ENCODE measurements at places on chromosomes 12 and 14. TPM values are rescaled to one million over a fixed set of nuclear protein-coding genes. Genes with fewer than 3 reads are reported as not detected.

DNA sequence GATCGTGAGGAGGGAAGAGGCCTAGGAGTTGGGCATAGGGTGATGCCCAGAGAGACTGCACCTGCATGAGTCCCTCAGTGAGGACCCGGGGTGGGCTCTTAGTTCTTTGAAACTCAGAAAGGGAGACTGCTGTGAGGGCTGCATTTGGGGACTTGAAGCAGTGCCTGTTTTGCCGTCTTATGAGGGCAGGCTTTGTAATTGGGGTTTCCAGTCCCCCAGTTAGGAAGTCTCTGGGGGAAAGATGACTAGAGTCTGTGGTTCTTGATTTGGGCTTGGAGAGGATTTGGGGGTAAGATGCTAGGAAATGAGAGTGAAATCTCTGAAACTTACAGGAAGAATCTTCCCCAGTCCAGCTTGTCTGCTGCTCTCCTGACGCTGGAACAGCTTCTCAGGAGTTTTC, 99.6 kb downstream of the ARF6 start:
- DNase-seq: no peak

GRCh38 chr14:88961214-88961613, 136.8 kb downstream of the TTC8 start:
- DNase-seq: no peak

DNA sequence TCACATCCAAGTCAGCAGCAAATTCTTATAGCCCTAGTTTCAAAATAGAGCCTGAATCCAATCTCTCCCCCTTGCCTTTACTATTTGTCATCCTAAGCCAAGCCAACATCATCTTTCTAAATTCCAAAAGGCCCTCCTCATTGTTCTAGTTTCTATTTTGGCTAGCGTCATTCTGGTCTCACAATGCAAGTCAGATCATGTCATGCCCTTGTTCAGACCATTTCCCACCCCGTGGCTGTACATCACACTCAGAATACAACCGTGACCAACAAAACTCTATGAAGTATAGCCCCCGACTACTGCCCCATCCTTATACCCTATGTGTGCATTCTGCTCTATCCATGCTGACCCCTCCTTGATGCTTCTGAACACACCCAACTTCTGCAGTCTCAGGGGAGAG, 12.3 kb upstream of the GNG2 start:
- no peak for DNase-seq

The MANSC4 gene
- total RNA-seq: not detected

DNA sequence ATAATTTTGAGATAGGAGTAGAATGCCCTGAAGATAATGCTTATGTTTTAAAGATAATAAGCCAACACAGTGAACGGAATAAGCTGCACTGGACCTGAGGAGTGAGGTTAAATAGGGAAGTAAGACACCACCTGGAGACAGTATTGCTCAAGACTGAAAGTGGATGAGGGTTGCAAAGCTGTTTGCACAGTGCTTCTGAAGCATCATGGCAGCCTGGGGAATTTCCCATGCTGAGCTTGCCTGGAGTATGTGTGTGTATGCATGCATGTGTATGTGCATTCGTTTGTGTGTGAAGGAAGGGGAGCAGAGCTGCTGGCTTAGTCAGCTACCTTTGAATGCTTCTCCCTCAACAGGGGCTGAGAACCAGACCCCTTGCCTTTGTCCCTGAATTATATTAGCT, 35.8 kb downstream of the BHLHE41 start:
- DNase-seq: no peak

The PTPRO gene
- total RNA-seq: 1.1 TPM

- no peak for DNase-seq
Observed at GRCh38 chr14:80315681-80316080, 104.4 kb upstream of the DIO2 start.

The GZMB gene
- total RNA-seq: 1.5 TPM

GRCh38 chr12:118061873-118062843, 1.2 kb upstream of the WSB2 start:
- peak; percentile 78 for DNase-seq

The CLEC4C gene
- total RNA-seq: not detected

DNA sequence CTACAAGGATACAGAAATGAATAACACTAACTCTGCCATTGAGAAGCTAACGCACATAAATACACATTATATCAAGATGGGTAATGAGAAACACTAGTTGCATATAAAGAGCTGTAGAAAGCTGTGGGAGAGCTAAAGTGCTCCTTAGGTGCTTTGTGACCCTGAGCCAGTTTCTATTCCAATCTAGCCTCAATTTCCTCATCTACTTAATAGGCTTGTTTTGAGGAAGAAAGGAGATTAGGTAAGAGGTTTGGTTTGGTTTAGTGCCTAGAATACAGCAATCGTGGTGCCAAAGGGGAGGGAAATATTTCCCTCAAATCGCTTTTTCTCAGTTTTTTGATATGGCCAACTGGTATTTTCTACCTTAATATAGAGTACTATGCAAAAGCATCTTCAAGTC, 994 bp downstream of the SRP54 start:
- DNase-seq: no peak

DNA sequence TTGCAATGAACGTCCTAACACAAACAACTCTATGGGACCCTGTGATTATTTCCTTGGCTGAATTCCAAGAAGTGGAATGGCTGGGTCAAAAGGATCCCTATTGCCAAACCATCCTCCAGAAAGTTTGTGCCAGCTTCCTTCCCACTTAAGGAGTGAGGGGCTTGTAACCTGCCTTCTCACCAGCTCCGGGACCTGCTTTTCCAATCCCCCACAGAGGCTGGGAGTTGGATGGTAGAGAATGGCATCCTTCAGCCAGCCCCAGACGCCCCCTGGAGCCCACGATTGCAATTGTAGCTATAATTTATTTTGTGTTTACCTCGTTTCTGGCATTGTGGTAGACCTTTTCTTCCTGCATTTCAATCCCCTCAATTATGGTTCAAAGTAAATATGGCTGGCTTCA, 9.7 kb upstream of the ZDHHC22 start:
- peak; percentile 17 for DNase-seq

The CD163 gene
- total RNA-seq: 230 TPM

The ADAM21 gene
- total RNA-seq: not detected

DNA sequence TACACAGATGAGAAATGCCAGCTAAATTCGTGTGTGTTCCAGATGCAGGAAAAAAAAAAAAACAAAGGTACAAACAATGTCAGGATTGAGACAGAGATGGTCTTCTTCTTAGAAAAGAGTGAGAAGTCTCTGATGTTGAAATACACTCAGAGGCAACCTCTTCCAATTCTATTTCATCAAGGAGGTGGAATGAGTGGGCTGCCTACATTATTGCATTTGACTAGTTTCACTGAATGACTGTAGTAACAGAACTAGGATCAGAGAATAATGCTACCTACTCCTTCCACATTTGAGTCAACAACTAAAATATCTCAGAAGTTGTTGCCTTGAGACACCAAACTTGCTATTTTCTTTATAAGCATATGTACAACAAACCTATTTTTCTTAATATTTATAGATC, 1332.2 kb upstream of the FLRT2 start:
- DNase-seq: no peak

DNA sequence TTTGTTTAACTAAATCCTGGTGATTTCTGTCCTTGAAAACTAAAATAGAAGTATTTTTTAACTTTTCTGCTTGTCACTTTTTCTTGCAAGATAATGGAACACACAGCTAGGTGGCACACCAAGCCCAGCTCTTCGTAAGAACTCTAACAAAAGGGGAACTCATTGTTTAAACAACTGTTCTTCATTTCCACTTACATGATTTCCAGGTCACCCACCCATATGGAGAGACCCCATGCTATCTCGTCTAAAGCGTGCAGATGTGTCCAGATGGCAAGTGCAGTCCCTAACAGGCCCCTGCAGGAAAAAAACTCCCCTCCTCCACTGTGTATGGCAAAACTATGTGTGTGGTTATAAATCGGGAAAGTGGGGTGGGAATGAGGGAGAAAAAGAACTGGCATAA, 43.3 kb upstream of the NT5DC3 start:
- DNase-seq: no peak

The ARHGEF40 gene
- 17.5 TPM for total RNA-seq

GRCh38 chr14:20631023-20631879, 10.2 kb downstream of the OR6S1 start:
- no peak for DNase-seq

DNA sequence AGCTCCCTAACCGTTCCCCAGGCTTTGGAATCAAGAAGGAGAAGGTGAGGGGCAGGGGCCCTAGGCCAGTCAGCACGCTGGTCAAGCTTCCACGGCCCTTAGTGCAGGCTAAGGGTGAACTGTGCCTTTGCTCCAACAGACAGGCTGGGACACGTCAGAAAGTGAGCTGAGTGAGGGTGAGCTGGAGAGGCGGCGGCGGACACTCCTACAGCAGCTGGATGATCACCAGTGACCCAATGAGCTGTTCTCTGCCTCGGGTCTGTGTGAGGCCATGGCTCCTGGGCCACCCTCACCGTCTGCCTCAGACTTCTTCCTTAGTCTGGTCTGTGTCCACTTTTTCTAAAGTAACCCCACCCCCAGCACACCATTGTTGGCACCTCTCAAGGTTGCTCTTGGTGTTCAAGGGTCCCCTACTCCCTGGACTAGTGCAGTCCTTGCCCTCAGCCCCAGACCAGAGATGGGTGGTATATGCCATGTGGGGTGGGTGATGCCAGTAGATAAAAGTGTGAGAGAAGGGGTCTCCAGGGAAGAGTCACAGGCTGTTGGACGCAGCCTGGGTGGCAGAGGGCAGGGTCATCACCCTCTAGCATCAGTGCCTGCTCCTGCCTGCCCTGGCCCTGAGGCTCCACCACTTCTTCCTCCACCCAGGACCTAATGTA, 20.7 kb downstream of the PRPF40B start:
- DNase-seq: no peak

The CLEC6A gene
- not detected for total RNA-seq

GRCh38 chr12:777550-778047, 25.2 kb downstream of the WNK1 start:
- DNase-seq: no peak

DNA sequence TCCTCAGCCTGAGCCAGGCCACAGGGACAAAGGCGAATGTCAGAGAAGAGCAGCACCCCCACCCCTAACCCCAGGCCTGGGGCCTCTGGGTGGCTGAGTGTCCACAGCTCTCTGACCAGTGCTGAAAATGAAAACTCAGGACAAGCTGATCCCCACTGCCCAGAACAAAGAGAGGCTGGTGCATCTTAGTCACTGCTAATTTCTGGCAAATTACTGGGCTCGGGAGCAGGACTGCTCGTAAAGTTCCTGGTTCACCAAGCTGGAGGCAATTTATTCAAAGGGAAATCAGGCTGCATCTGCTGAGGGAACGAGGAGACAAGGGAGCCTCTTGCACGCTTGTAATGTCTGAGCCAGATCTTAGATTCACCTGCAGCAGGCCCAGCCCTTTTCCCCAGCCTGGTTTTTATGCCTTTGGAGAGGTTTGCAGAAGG, 43.2 kb downstream of the CALM1 start:
- no peak for DNase-seq

The MGP gene
- 2,103 TPM for total RNA-seq

The ACRBP gene
- total RNA-seq: 1.4 TPM

GRCh38 chr12:6076346-6076745, 48.1 kb downstream of the VWF start:
- DNase-seq: no peak

The FAM181A gene
- not detected for total RNA-seq

The NOXRED1 gene
- 4.7 TPM for total RNA-seq

DNA sequence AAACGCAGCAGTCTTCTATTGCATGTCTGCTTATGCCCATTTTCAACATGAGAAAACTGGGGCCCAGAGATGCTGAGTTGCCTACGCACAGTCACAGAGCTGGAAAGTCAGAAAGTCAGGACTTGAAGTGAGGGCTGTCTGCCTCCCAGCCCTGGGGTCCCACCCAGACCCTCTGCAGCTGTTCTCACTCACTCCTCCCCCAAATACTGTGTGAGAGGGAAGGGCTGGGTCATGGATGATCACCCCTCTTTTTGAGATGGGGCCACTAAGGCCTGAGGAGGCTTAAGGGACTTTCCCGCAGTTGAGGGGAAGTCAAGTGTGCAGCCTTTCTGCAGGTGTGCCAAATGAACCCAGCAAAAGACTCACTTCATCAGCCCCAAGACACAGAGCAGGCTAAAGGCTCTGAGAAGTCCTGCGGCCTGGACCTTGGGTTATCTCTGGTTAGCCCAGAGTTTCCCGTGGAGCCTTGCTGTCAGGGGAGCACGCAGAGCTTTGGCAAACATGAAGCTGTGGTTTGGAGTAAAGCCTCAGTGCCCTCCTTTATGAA, 18.7 kb downstream of the DTX1 start:
- DNase-seq: no peak

GRCh38 chr14:104222396-104223036, 84.1 kb downstream of the KIF26A start:
- DNase-seq: peak; percentile 36

The RNF41 gene
- 82.4 TPM for total RNA-seq

DNA sequence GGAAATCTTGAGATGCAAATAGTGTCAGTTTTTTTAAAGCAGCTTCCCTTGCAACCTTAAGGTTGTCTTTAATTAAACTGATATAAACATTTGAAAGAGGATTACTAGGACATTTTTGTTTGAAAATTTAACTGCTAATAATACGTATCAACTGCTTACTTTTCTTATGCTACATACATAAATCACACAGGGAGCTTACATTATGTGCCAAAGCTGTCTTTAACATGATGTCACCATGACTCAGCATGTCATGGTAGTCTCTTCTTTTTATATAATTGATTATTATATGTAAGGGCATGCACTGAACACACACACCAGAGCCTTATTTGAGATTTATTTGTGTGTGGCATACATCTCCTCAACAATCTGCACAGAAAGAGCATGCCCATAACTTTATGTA, 63.0 kb upstream of the PTHLH start:
- no peak for DNase-seq

- no peak for DNase-seq
Observed at GRCh38 chr12:105910030-105910429, 228.7 kb downstream of the NUAK1 start.

DNA sequence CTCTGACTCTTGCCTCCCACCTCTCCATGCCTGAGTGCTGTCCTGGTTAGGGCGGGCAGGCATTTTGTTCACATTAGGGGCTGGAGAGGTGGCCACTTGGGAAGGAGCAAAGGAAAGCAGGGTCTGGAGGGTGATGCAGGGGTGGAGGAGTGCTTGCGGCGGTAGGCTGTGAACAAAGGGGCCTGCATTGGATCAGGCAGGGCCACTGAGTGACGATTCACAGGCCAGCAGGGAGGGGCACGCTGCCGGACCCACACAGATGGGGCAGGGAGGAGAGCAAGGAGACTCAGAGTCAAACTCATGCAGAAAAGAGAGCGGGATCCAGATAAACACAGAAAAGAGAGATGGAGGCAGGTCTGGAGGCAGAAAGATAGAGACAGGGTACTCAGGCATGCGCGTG, 58.4 kb upstream of the TBX3 start:
- no peak for DNase-seq

The RIN3 gene
- 31.8 TPM for total RNA-seq

GRCh38 chr14:89779707-89780106, 174.8 kb downstream of the EFCAB11 start:
- no peak for DNase-seq

GRCh38 chr14:84036840-84037239, 1493.1 kb upstream of the FLRT2 start:
- DNase-seq: no peak

All from sigmoid colon (tissue), 7 donors.